Activated T-cell treated with anti-CD3 and anti-CD28 coated beads, Interleukin-2, amount 50 U/mL, for 72 hours (primary cell): ENCODE measurements at places on chromosomes 2 and 18. TPM values are rescaled to one million over a fixed set of nuclear protein-coding genes. Genes with fewer than 3 reads are reported as not detected.

The DSG3 gene
- not detected for total RNA-seq

The LRP2 gene
- 0.37 TPM for total RNA-seq

The KRTCAP3 gene
- 13.4 TPM for total RNA-seq

The THAP4 gene
- total RNA-seq, result 50.9 TPM

The ASPRV1 gene
- 2.0 TPM for total RNA-seq

The MSH2 gene
- 41.9 TPM for total RNA-seq

The DNAJC5G gene
- 0.31 TPM for total RNA-seq

The GALR1 gene
- not detected for total RNA-seq

The ASXL3 gene
- not detected for total RNA-seq

The PDCD1 gene
- total RNA-seq, result 15.7 TPM

The EVA1A gene
- 0.38 TPM for total RNA-seq

The LAMA3 gene
- total RNA-seq, result not detected

The POTEJ gene
- not detected for total RNA-seq

The MC2R gene
- total RNA-seq, result not detected

The RFTN2 gene
- total RNA-seq, result not detected

The TCF23 gene
- not detected for total RNA-seq

The TRPM8 gene
- not detected for total RNA-seq

The GYPC gene
- 144 TPM for total RNA-seq

The FNDC4 gene
- 0.24 TPM for total RNA-seq

The DSG4 gene
- total RNA-seq, result not detected

The CD302 gene
- total RNA-seq, result 0.72 TPM
